HFFc6 (cell line): ENCODE measurements at places on chromosomes 12 and 14.

GRCh38 chr12:44565163-44565562, 311.0 kb downstream of the NELL2 start:
- DNase-seq, result no peak

DNA sequence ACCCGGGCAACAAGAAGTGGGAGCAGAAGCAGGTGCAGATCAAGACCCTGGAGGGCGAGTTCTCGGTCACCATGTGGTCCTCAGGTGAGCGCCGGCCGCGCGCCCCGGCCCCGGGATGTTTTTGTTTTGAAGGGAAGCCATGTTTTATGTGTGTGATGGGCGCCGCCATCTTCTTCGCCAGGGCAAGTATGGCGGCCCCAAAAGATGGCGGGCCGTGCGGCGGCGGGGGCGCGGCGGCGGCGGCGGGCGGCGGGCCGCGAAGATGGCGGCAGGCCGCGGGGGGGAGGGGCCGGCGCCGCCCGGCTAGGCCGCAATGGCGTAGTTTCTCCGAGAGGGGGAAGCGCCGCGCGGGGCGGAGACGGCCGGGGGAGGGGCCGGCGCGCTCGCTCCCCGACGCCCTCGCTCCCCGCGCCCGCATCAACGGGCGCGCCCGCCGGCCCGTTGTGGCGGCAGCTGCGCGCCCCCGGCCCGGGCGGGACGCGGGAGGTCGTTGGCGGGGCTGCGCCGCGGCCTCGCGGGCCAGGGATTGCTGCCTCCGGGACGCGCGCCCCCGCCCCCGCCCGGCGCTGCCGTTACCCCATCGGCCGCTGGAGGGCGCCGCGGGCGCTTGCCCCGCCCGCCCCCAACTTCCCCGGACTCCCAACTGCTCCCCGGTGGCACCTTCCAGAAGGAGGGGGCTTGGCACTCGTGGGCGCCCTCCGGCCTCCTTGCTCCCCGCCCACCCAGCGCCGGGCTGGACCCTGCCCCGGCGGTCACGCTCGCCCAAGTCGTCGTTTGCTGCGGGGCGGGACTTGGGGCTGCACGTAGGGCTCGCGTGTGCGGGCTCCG, 1.1 kb downstream of the YY1 start:
- peak; percentile 92 for DNase-seq

DNA sequence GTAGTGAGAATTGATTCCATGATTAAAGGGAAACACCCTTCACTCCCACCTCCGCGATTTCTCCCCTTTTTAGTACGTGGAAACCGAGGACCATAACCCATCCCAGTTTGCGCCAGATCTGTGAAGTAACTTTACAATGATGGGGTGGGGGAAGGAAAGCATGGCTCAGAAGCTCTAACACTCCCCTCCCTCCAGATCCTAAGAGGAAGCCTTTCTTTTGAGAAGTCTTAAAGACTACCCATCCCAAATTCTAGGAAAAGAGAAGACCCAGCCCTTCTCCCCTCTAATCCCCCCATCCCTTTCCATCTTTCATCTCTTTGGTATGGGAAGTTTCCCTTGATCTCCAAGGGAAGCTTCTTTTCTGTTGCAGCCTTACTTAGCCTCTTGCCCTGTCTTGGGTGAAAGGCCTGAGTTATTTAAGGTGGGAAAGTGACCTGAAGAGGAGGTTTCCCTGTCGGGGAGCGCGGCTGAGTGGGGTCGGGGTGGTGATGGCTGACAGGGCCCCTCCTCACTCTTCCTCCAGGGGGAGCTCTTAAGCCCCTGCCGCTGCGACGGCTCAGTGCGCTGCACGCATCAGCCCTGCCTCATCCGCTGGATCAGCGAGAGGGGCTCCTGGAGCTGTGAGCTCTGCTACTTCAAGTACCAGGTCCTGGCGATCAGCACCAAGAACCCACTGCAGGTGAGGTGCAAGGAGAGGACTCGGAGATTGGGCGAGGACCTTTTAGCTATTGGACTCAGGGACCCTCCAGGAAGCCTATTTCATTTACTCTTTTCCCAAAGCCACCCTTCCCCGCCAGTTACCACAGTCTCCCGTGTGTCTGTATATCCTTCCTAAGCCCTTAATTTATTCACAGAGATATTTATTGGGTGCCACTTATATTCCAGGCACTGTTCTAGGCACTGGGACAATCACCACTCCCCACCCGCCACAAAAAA, 1.8 kb downstream of the MARCHF9 start:
- no peak for DNase-seq

- DNase-seq, result no peak
Observed at GRCh38 chr14:89167705-89168104, 249.3 kb downstream of the FOXN3 start.

- DNase-seq, result no peak
Observed at GRCh38 chr14:69260190-69260860, 367 bp downstream of the GALNT16 start.

DNA sequence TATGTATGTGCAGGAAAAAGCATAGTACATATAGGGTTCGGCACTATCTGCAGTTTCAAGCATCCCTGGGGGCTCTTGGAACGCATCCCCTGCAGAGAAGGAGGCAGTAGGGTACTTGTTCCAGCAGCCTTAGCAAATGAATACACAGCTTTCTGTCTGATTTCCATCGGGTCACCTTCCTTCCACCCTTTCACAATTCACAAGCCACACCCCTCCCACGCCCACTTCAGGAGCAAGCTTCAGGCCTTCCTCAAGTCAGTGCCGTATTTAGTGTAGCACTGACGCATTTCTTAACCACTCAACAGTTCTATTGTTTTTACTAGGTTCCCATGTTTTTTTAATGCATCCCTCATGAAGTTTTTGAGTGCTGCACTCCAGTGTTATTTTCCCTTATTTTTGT, 64.2 kb downstream of the CLMN start:
- no peak for DNase-seq

GRCh38 chr14:80933282-80933681, 8.3 kb downstream of the CEP128 start:
- no peak for DNase-seq

DNA sequence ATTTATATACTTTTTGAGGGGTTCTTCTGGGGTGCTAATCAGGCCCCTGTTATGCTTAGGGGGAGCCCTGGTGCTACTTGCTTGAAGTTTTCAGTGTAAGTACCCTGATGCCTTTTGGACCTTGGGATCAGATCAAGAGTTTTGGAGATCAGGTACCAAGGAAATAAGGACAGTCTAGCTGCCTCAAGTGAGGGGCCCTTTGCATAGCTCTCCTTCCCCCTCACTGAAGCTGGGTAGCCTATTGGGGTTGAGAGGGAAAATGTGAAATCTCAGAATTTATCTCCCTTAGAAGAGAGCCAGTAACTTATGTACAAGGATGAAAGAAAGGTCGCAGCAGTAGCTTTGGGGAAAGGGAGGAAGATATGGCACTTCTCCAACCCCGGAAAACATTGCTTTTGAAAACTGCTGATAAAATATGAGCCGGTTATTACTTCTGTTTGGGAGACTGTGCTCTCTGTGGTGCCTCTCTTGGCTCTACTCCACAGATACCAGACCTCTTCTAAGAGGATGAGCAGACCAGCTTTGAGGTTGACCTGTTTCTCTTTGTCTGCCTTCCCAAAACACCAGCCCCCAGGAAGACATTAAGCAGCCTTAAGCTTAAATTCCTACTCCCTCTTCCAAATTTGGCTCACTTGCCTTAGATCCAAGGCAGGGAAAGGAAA, 8.8 kb upstream of the AMHR2 start:
- no peak for DNase-seq

DNA sequence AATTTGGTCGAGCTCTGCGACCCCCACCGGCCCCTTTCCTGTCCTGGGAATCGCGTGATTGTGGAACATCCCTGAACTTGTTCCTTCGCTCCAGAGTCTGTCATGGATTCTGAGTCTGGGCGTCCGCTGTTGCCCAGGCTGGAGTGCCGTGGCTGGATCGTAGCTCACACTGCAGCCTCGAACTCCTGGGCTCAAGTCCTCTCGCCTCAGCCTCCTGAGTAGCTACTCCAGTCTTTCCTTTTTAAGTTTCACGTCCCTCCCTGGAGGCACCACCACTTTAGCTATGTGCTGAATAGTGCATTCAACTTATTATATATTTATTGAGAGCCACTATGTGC, 698 bp downstream of the ACOT6 start:
- no peak for DNase-seq

GRCh38 chr12:132063491-132063890, 80.6 kb downstream of the DDX51 start:
- no peak for DNase-seq

- no peak for DNase-seq
Observed at GRCh38 chr12:125944446-125944845, 879.2 kb downstream of the AACS start.

- DNase-seq, result no peak
Observed at GRCh38 chr12:52058631-52059361, 7.6 kb downstream of the NR4A1 start.
